Cardiac fibroblast (primary cell): ENCODE measurements at places on chromosomes 2 and 18.

GRCh38 chr18:46510386-46510785, 146.6 kb downstream of the LOXHD1 start:
- DNase-seq, result no peak

DNA sequence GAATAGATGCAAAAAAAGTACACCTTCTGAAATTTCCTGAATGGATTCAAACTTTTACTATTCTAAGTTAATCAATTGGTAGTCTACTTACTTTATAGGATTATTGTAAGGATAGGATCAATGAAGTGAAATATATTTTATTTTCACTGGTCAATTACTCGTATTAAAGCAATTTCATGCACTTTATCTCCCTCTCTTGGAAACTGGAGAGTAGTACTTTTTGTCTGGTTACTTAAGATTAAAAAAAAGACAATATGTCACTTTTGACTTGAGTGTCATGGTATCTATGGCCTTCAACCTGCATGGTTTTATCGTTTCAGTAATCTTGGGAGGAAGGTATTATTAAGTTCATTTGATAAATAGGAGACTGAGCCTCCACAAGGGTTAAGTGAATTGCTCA, 1.0 kb upstream of the KYNU start:
- DNase-seq, result peak; percentile 54

- no peak for DNase-seq
Observed at GRCh38 chr18:25420077-25420825, 68.3 kb upstream of the ZNF521 start.

DNA sequence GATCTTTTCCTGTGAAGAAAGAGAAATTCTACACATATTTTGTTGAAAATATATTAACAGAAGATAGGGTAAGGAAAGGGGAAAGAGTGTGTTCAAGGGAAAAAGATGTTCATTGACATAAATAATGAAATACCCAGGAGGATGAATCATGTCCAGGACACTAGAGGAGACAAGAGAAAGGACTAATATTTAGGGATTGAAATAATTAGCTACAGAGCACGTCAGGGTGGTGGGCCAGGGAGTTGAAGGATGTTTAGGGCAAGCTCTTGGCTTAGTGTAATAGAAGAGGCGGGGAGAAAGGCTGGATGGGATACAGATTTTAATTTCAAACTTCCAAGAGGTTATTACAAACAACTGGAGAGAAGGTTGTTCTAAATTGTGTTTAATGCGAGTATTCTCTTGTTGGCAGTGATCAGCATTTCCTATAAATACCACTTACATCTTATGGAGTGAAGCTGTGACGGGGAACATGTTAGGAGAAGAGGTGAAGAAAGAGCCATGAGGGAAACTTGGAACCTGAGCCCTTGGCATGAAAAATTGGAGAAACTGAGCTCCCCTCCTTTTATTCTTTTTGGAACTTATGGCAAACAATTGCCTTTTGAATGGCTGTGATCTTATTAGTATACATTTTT, 36.6 kb upstream of the CETN1 start:
- DNase-seq, result no peak

- DNase-seq, result no peak
Observed at GRCh38 chr2:16022548-16023240, 82.3 kb downstream of the MYCN start.

- no peak for DNase-seq
Observed at GRCh38 chr2:171210864-171211431, 50.3 kb upstream of the TLK1 start.

- peak; percentile 29 for DNase-seq
Observed at GRCh38 chr2:202848813-202849212, 22.8 kb downstream of the ICA1L start.

DNA sequence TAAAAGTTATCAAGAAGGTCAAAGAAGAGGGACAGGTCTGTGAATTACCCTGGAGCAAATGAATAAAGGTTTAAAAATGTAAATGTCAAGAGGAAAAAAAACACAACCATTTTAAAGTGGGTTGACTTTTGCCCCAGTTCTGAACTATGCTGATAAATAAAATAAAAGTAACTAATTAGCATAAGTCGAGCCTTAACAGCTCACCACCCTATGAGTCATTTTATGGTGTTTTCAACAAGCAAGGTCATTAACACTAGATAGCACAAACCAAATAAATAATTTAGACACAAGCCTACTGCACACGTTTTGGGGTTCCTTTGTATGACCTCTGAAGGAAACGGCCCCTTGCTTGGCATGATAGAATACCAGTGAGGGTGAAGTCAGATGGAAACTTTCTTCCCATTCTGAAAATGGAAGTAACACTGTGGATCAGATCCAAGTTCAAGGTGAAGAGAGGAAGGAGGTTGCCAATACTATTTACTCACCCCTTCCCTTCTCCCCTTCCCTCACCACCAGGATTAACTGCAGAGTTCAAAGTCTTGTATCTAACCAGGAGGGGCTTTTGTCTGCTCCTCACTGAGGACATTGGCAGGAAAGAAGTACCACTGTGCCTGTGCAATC, 380.0 kb upstream of the ACVR2A start:
- DNase-seq, result no peak

DNA sequence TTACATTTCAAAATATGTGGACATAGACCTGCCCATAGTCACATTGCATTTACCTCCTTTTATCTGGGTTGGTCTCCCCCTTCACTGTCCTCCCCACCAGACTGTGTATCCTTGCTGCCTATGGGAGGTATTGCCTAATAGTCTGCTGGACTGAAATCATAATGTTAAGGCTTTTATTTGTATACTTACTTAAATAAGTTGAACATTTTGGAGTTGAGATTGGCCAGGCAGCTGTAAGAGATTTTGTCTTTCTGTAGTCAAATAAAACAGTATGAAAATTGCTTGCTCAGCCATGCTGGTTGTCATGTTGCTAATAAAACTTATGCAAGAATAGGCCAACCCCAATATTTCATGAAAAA, 280.9 kb downstream of the PTPRM start:
- peak; percentile 9 for DNase-seq

GRCh38 chr2:227374158-227374557, 4.9 kb downstream of the TM4SF20 start:
- DNase-seq, result peak; percentile 85

DNA sequence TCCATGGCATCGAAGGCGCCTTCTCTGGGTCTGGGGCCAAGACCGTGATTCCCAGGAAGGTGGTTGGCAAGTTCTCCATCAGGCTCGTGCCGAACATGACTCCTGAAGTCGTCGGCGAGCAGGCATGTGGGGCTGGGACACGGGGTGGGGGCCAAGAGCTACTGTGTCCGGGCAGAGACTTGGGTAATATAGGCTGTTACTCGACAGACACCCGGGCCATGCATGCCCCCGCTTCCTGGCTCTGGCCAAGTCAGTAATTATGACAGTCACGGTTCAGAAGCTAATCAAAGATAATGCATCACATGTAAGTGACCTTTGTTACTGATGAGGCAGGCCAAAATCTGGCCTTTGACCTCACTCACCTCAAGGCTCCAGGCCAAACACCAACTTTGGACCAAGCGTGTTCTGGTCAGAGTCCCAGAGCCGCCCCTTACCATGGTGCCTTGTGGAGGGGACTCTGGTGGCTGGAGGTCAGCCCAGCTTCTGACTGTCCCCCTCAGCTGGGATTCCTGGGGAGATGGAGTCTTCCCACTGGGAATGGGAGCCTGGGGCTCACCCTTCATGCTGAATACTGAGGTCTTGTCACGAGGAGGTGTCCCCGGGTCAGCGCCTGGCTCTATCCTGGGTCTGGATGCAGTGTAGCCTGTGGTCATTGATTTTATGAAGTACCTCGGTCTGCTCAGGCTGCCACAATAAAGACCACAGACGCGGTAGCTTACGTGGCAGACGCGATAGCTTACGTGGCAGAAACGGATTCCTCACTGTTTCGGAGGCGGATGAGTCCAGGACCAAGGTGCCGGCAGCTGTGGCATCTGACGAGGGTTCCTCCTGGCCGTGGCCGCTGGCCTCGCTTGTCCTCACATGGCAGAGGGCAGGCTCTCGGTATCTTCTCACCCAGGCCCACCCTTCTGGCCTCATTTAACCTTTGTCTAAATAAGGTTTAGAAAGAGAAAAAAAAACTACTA, 17.7 kb upstream of the CNDP1 start:
- no peak for DNase-seq

- peak; percentile 32 for DNase-seq
Observed at GRCh38 chr2:198657512-198658121, 800.1 kb downstream of the SATB2 start.

DNA sequence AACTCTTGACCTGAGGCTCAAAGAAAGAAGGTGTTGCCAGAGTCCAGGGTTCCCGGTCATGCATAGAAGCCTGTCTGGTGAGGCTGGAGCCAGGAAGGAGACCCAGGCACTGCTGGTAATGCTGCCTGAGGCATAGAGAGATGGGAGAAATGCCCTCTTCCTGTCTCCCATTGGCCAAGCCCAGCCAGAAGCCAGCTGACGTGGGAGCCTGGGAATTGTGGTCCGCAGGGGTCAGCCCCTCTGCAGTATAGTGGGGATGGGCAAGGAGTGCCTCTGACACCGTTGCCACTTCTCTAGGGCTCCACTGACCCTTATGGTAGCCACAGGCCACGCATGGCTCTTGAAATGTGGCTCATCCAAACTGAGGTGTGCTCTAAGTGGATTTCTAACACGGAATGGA, 95.7 kb downstream of the CTIF start:
- no peak for DNase-seq

- DNase-seq, result no peak
Observed at GRCh38 chr18:8040021-8040420, 472.9 kb downstream of the PTPRM start.

GRCh38 chr2:67240507-67240906, 156.6 kb upstream of the ETAA1 start:
- DNase-seq, result no peak

DNA sequence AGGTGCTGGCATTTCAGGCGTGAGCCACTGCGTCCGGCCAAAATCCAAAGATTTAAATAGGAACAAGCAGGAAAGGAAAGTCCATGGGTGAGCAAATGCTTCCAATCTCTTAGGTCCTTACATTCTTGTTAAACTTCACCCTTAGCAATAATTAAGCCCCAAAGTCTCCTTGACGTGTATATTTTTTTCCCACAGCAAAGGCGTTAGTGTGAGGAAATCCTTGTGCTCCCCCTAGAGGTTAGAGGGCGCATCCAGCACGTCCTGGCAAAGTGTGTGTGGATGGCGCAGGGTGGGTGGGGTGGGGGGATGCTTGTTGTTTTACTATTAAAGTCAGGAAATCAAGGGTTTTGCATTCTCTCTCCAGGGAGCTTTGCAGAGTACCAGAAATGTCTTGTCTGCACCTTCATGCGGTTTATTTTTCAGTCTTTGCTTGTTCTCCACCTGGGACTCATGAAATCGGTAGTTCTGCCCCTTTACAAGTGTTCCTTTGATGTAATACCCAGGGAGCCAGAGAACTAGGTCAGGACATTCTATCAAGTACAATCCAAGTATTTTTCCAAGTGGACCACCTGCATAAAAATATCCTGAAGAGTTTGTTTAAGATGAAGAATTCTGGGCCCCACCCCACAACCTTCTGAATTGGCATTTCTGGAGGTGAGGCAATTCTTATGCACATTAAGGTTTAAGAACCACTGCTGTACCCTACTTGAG, 22.2 kb upstream of the ITSN2 start:
- peak; percentile 81 for DNase-seq

DNA sequence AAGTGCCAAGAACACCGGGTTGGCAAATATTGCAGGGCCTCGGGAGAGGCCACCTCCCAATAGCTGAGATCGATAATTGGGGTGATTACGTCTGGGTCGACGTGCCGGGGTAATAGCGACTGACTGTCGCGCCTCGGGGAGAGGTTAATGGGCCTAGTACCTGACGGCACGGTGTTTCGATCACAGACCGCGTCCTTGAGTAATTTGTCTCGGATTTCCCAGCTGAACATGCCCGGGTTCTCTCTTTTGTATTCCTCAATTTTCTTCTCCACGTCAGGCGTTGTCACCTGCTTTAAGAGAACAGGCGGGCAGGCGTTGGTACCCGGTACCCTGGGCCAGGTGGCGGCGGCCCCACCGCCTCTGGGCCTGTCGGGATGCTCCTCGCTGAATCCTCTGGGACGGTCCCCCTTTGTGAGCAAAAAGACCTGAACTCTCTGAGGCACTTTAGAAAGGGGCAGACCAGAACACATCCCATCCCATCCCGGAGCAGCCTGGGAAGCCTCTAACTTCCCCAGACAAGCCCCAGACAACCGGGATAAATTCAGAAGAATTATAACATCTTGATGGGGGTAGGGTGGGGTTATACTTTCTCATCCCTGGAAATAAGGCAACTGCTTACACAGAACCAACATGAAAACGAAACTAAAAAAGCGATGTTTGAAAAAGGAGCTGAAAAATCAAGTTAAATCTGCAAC, 3.3 kb downstream of the PAX3 start:
- no peak for DNase-seq

DNA sequence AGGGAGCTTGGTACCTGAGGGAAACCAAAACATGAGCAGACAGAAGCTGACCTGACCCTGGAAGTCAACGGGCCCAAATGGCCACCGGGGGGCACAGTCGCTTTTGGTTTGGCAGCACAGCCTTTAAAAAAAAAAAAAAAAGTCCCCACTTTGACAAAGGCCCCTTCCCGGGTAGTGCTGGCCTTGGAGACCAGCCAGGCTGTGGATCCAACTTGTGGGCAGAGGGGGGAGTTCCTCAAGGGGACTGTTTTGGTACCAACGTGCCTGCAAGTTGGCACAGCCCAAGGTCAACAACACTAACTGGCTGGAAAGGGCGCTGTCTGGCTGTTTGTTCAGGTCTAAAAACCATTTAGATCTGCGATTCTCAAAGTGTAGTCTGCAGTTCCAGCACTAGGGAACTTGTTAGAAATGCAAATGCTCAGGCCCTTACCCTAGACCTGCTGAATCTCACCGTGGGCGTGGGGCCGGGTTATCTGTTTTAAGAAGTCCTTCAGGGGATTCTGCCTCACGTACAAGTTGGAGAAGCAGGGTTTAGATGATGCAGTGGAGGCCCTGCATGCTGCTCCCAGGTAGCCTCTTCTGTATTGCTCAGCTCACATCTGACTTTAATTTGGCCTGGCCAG, 83.0 kb downstream of the LPIN1 start:
- DNase-seq, result peak; percentile 71

DNA sequence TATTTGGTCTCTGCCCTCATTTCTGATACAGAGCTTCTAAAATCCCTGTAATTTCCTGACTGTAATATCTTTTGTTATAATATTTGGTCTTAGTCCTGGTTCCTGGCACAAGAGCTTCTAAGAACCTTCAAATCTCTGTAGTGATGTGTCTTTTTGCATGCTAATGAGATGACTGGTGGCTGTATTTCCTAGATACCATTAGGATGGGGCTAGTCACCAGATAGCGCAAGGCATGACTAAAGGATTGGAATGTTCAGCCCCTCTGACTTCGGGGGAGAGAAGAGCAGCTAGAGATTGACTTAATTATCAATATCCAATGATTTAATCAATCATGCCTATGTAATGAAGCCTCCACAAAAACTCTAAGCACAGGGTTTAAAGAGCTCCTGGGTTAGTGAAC, 620.8 kb upstream of the ACVR2A start:
- peak; percentile 3 for DNase-seq
